ENCODE measurements at places on chromosomes 6 and 20. TPM values are rescaled to one million over a fixed set of nuclear protein-coding genes. Genes with fewer than 3 reads are reported as not detected.

TPX2 gene
- total RNA-seq, result 237 TPM

RAB44 gene
- not detected for total RNA-seq

ADGRG6 gene
- total RNA-seq, result 98.7 TPM

EYS gene
- total RNA-seq, result not detected

LIN28B gene
- total RNA-seq, result 7.9 TPM

TMEM151B gene
- not detected for total RNA-seq

PKIB gene
- total RNA-seq, result 18.6 TPM

PNLDC1 gene
- 0.32 TPM for total RNA-seq

TPBG gene
- total RNA-seq, result 4.0 TPM

RAB5IF gene
- total RNA-seq, result 279 TPM

TCP11 gene
- total RNA-seq, result not detected

DLL1 gene
- 6.6 TPM for total RNA-seq

DPPA5 gene
- not detected for total RNA-seq

TMEM217 gene
- 1.6 TPM for total RNA-seq

WFDC10B gene
- not detected for total RNA-seq

HLA-G gene
- total RNA-seq, result 0.88 TPM

MRPS18A gene
- 65.4 TPM for total RNA-seq

SLC17A3 gene
- not detected for total RNA-seq

ADAM33 gene
- total RNA-seq, result 0.12 TPM

HLA-DOA gene
- total RNA-seq, result not detected

Data from Caco-2 (cell line).